Muscle of back (tissue), 13 donors: ENCODE measurements at places on chromosomes 1 and 21.

DNA sequence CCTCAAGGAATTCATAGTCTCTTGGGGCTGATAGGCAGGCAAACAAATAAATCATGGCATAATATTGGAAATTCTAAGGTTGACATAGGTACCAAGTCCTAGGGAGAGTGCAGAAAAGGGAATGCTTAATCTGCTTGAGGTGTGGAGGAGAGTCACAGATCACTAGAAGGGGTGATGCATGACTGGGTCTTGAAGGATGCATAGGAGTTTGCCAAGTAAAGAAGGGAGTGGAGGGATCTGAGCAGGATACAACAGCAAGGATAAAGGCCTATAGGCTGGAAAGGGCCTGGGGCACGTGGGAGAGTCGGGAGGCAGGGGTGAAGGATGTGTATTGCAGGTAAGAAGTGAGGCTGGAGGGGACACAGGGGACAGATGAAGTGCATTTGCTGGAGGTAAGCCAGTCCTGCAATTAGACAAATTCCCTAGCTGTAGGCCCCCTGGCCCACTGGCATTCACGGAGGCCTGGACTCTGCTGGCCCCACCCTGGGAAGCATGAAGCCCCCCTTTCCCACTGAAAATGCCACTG is 15.9 kb downstream of the IGSF21 start:
- no peak for DNase-seq

- no peak for DNase-seq
These were observed 88.5 kb upstream of the NEK7 start for GRCh38 chr1:198068285-198068684.

- DNase-seq = no peak
These were observed 101.4 kb downstream of the SIPA1L2 start for GRCh38 chr1:232528472-232529089.

GRCh38 chr1:241356187-241356518 is 852 bp downstream of the RGS7 start:
- no peak for DNase-seq

GRCh38 chr1:158509471-158510156 is 37.6 kb downstream of the OR10R2 start:
- DNase-seq = peak; percentile 63

GRCh38 chr1:61053712-61054600 is 28.4 kb upstream of the NFIA start:
- peak; percentile 82 for DNase-seq

DNA sequence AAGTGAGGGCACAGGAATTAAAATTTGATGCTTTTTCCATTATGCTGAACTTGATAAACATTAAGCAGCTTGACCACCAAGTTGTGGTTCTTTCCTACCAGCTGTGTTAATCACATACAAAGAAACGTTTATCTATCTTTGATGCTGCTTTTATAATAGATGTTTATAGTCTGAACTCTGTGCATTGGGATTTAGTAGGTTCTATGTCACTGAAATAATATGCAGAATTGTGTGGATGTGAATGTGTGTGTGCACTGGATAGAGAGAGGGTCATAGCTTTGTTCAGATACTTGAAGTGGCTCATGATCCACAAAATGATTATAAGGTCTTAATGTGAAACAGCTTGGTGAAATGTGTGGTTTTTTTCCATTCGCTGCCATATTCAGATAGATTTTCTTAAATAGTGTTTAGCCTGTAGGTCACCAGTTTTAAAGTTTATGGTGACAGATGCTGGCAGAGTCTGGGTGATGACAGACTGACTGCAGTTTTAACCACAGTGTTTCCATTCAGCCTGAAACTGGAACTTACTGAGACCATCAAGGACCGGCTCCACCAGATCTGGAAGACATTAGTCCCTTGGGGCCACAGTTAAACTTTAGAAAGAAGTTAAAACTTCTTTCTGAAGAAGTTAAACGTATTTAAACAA is 10.2 kb downstream of the DDI2 start:
- no peak for DNase-seq

DNA sequence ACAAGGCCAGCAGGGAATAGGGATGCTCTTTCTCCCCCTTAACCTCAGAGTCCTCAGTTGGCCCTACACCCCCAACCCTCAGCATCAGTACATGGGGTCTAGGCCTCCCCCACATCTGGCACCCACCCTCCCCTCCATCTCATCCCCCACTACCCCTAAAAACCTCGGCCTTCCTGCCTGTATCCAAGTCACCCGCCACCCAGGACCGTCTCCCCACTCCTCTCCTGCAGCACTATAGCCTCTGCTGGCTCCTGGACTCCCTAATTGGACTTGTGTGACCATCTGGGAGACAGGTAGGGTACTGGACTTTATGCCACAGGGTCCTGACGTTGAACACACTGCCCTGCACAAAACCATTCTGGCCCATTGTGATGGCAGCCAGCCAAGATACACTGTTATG is 6.0 kb downstream of the RSPH1 start:
- no peak for DNase-seq

DNA sequence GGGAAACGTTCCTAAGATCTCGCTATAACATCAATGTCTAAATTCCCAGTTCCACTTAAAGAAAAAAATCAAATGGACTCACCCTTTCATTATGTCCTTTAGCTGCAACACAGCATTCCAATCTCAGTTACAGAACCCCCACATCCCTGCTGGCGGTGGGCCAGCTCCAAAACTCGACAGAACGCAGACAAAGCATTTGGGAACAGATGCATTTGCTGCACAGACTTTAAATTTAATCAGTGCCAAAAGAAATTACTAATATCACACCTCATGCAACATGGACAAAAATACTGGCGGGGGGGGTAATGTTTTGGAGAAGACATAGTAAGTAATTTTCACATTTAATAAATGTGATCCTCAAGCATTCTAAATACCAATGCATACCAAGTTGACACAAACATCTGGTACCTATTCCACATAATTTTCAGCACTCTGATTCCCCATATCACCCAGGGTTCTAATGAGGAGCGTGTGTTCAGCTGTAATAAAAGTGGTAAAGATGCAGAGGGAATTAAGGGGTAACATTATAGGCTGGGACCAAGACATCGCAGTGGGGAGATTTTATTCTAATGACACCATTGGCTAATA is 79.7 kb downstream of the TGFBR3 start:
- peak; percentile 72 for DNase-seq

GRCh38 chr1:32817815-32818786 is 648 bp downstream of the S100PBP start:
- DNase-seq = peak; percentile 73

DNA sequence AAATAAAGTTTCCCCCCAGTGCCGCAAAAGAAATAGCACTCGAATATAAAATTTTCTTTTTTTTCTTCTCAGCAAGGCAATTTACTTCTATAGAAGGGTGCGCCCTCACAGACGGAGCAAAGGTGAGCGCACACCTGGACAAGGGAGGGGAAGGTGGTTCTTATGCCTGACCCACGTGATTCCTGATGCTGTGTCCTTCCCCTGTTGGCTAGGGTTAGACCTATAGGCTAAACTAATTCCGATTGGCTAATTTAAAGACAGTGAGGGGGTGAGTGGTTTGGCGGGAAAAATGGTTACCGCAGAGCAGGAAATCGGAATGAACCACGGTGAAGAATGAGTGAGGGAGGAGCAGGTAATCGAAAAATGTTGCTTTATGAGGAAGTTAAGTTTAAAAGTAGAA is 607 bp upstream of the FAAH start:
- no peak for DNase-seq

DNA sequence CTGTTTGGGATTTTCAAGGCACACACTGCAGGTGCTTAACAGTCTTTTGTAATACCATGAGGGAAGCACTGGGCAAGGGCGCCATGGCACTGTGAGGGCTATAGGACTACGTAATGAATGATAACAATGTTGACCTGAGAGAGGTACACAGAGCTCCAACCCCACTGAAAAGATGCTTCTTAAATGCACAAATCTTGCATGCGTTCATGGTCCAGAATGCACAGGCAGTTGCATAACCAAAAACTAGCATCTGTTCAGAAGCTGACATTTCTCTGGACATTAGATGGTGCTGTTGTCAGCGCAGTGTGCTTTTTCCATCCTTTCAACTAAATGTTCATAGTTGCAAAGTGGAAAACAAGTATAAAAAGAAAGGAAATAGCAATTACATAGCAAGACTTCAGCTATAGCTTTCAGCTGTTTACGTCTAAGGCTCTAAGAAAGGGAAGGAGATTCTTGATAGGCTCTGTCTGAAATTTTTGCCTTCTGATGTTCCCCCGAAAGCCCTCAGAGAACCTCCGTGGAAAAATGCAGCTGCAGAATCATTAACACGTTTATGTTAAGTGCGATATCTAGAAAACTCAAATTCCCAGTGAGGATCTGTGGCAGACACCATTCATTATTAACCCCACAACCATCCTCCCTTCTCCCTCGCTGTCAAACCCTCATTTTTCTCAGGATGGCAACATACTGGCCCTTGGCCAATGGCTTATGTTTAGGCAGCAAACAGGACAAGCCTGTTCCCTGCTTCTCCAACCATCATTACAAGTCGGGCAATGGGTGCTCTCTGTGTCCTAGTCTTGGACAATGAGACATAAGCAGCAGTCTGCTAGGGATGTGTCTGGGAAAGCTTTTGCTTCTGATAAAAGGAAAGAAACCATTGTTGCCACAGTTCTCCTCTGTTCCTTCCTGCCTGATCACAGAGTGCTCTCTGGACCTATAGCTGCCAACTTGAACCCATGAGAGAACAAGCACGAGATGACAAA is 8.2 kb upstream of the TARBP1 start:
- DNase-seq = peak; percentile 79

DNA sequence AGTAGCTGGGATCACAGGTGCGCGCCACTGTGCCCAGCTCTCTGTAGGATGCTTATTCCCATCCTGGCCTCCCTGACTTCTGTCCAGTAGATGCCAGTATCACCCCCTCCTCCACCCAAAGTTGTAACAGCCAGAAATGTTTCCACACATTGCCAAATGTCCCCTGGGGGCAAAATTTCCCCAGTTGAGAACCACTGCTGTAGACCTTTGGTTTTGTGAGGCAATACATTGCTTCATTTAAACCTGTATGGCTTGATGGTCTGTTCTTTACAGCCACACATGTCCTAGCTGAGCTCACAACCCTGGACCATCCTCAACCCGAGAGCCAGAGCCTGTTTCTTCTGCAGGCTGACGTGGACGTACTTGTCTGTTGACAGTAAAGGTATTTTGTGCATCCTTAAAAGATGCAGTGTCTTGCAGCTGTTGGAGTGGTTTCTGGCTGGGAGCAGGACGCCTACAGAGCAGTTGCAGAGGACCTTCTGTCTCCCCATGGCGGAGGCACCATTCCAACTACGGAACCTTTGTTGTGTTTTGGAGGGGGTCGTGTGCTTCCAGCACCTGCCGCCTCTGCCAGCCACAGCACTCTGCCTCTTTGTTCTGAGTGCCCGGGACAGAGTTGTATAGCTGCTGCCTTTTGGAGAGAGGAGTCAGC is 26.6 kb downstream of the DOP1B start:
- no peak for DNase-seq

DNA sequence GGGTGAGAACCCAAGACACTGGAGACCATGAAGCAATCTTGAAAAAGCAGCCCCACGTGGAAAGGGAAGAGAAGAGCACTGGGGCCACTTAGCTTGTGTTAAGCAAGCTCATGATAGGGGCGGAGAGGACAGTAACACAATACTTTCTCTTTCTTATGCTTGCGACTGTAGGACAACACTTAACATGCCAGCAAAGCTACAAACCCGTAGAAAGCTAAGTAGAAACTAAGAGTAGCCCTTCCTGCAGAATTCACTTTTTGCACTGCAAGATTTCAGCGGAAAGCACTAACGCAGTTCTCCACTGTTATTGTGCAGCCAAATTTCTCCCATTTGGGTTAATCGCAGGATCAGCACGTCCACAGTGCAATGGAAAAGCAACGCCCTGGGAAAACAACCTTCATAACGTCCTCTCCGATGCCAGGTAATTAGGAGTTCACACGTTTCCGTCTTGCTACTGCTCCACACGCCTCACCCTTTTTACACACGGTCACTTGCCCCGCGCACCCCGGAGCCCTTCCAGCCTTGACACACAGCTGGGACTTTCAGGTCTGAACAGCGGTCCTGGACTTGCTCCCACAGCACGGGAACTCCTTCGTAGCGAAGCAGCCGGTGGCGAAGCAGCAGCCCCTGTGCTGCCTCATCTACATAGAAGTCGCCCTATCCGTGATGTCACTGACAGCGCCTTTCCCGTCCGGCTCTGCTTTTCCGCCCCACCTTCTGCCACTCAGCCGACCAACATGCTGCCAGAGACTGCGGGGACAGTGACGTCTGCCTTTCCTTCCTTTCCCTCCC is 148.6 kb downstream of the PPIAL4G start:
- DNase-seq = peak; percentile 91

DNA sequence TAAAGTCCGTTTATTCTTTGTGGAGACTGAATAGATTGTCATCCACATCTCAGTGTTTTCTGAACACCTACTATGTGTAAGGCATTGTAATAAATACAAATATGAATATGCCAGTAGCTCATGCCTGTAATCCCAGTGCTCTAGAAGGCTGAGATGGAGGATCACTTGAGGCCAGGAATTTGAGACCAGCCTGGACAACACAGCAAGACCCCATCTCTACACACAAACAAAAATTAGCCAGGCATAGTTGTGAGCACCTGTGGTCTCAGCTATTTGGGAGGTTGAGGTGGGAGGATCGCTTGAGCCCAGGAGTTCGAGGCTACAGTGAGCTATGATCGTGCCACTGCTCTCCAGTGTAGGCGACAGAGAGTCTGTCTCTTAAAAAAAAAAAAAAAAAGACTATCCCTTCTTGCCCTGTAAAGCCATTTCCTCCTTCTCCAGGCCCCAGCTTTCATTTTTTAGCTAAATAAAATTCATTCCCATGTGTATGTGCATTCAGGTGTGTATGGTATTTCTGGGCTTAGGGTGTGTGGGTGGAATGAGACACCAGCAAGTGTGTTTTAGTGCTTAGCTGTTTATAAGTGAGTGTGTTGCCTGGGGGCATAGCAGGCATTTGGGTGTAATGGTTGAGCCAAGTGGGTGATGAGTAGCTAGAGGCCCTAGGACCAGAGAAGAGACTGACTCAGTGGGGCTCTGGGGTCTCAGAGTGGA is 7.8 kb downstream of the CELSR2 start:
- no peak for DNase-seq

DNA sequence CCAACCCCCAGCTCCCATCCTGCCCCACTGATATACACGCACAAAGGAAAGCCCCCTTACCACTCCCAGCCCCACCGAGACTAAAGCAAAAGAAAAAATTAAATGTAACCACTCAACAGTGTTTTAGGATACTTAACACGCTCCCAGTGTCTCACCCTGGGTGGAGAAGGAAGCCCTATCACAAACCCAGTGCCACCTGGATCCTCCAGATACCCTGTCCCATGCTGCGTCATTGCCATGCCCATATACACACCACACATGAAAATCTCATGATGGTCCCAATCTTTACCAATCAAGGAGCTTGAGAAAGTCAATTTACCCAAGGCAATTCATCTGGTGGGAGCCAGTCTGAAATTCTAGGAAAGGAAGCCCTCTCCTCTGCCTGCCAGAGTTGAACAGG is 11.2 kb downstream of the KIAA1614 start:
- no peak for DNase-seq

GRCh38 chr1:112614460-112615065 is 4.4 kb downstream of the ST7L start:
- DNase-seq = peak; percentile 22

GRCh38 chr21:16752475-16752857 is 760.4 kb upstream of the CXADR start:
- DNase-seq = no peak

GRCh38 chr1:204289280-204289679 is 70.4 kb downstream of the PLEKHA6 start:
- no peak for DNase-seq
